ENCODE measurements at places on chromosomes 1 and 21.

- DNase-seq, result no peak
Measured at GRCh38 chr1:237528545-237528944, 362.2 kb downstream of the ZP4 start.

DNA sequence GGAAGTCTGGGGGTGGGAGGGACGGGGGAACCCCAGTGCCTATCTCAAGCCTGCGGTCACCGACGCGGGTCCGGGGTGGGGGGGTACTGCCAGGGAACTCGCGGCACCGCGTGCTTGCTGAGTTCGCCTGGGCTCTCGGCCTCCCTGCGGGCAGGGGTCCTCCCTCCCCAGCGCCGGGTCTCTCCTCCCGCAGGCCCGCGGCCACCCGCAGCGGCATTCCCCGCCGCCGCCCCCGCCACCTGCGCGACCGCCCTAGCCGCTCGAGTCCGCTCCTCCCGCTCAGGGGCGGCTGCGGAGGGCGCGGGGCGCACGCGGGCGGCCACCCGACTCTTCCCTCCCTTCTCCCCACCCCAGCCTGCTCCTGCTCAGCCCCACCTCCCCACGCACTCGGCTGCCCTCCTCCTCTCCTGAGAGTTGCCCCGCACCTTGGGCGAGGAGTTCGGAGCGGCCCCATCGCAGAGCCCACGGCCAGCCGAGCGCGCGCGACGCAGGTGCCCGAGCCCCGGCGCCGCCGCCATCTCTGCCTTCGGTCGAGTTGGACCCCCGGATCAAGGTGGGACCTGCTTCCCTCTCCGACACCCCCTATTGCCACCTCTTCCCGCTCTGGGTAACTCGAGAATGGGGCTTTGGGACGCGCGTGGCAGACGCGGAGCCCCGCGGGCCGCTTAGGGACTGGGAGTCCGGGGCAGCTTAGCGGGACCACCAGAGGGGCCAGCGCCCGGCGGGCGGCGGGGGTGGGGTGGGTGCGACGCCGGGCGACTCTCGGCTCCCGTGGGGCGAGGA is 105.0 kb downstream of the LEPR start:
- no peak for DNase-seq

DNA sequence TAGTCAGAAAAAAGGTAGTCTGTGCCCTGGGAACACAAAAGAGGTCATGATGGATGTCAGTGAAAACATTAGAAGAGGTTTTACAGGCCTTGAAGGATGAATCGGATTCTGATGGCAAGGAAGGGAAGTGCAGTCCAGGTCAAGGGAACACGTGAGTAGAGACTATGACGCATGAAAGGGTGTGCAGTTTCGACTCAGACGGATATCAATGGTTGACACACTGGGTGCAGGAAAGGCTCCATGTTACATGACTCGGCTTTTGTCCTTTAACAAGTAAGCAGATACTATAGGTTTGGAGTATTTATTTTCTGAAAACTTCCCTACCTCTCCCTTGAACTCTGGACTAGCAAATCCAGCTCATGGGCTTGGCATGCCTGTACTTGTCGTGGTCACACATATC is 55.3 kb downstream of the SEC16B start:
- DNase-seq, result no peak

DNA sequence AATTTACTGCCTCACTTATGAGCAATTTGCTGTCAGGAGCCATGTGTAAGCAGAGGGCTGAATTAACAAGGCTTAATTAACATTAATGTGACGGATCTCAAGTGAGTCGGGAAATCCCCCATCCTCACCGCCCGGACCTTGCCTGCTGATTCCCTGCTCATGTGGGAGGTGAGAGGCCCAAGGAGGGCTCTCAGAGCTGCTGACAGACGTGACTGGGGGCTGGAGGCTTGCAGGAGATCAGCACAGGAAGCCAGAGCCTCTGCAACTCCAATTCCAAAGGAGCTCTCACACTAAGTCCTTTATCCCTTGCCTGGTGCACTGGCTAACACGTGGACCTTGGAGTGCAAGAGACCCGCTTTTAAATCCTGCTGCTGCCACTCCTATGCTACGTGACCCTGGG is 19.4 kb downstream of the LRP8 start:
- no peak for DNase-seq

- no peak for DNase-seq
Measured at GRCh38 chr1:152374451-152374850, 14.6 kb upstream of the FLG2 start.

GRCh38 chr1:87959236-87959635 is 630.6 kb downstream of the LMO4 start:
- DNase-seq, result no peak

DNA sequence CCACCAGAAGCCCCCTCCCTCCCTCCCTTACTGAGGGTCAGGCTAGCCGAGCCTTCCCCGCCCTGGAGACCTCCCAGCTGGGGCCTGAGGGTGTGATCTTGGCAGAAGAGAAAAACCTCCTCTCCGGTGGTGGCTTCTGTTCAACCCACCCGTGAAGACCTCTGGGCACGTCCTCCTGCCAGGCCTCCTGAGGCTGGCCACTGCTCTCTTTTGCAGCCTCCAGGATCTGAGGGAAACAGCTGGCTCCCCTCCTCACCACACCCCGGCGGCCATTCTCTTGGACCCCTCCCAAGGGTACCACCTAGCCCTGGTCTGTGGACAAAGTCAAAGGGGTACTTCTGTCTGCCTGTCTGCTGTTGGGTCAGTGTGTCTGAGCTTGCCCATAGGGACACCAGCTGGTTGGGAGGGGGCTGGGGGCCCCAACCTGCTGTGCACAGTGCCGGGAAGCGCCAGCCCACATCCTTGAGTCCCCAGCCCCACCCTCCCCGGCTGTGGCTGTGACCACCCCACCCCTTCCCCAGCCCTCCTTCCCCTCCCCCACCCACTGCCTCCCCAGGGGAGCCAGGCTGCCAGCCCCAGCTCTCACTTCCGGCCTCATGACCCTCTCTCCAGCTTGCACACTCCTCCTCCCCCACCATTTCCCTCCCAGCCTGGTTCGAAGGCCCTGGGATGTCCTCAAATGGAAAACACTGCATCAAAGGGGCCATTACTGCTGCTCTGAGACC is 48.1 kb downstream of the AHDC1 start:
- no peak for DNase-seq

DNA sequence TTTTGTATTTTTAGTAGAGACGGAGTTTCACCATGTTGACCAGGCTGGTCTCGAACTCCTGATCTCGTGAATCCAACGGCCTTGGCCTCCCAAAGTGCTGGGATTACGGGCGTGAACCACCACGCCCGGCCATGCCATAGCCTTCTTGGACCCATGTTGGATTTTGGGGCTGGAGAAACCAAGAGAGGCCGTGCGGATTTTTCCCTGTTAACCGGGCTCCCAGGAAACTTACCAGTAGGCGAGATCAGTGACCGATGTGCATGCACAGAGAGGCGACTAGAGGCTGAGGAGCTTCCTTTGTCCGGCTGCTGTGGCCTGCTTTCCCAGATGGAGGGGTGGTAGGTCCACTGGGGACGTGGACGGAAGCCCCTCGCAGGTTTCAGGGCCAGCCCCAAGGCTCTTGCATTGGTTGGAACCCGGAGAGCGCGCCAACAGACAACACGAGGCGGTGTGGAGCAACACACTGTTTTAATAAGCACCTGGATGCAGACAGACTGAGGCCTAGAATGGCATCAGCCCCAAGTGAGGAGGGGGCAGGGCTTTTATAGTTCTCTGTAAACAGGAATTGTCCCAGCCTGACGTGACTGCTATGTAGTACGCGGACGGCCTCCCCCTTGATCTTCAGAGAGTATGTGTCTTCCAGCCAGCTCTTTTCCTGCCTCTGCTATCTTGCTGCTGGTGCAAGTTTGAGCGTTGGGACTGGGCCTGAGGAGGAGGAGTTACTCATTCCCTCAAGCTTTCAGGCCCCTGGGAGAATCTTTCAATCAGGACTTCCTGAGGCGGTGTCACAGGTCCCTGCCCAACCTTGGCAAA is at the start of gene ERVH48-1:
Gene ERVH48-1, minus strand, starts transcription at position 517 of the 813 bp plus-strand sequence. CDS start 6,624 bp downstream, outside the sequence.
- no peak for DNase-seq

GRCh38 chr1:38265293-38266196 is 219.0 kb upstream of the POU3F1 start:
- DNase-seq, result no peak

GRCh38 chr21:36694593-36695282 is 4.2 kb upstream of the SIM2 start:
- DNase-seq, result no peak

DNA sequence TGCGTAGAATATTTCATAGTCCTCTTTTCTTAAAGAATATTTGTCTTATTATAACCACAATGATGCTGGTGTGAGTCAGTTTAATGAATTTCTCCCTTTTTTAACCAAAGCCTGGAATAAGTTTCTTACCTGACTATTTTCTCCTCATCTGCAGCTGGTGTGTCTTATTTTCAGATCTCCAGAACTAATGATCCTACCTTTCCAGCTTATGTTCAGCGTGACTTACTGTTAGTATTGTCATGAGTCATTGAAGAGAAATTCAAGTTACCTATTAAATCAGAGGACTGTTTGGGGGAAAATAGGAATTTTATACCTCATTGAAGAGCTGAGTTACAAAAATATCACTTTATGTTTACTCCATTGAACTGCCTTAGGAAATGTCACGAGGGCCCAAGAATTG is 482.1 kb downstream of the RWDD3 start:
- no peak for DNase-seq

- DNase-seq, result no peak
Measured at GRCh38 chr21:32389337-32390015, 3.3 kb downstream of the URB1 start.

DNA sequence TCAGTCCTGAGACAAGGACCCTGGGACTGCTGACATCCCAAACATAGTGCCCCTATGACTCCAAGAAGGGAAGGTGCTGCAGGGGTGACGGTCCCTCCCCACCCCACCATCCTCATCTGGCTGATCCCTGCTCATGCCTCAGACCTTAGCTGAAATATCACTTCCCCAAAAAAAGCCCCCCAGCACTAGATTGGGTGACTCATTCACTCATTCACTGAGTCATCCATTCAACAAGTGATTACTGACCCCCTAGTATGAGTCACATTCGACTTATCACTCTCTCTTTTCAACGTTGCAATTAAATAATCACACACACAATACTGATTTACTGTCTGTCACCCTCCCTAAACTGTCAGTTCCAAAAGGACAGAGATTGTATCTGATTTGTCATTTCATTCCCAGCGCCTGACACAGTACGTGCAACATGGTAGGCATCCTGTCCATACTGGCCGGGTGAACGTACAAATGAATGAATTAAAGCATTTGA is 48.6 kb downstream of the HIVEP3 start:
- DNase-seq, result no peak

GRCh38 chr1:33724348-33724747 is 139.5 kb upstream of the HMGB4 start:
- DNase-seq, result no peak

GRCh38 chr1:14294860-14295536 is 303.5 kb upstream of the KAZN start:
- no peak for DNase-seq

GRCh38 chr1:169175461-169175860 is 69.0 kb downstream of the ATP1B1 start:
- no peak for DNase-seq

DNA sequence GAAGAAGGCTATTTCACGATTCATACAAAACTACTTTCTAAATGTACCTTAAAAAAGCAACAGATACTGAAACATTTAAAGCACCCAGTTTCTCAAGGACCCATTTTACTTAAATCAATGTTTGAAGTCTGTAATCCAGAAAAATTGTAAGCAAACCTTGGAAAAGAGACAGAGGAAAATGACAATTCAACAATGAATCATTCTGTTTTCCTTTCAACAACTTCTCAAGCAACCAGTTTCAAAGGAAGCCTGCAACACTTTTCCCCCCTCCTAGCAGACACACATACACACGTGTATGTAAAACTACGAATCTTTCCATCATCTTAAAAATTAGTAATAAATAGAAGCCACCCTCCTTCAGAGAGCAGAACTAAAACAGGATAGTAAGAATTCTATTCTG is 1.2 kb downstream of the RERE start:
- DNase-seq, result no peak

Data from stimulated activated CD8-positive, alpha-beta memory T cell treated with anti-CD3 and anti-CD28 coated beads, Interleukin-7, amount 100 ng/mL, for 4 hours (primary cell).